Lower lobe of right lung (tissue), 2 donors: ENCODE measurements at places on chromosomes 3 and 15. TPM values are rescaled to one million over a fixed set of nuclear protein-coding genes. Genes with fewer than 3 reads are reported as not detected.

PLSCR4 gene
- 63.5 TPM for total RNA-seq

DNA sequence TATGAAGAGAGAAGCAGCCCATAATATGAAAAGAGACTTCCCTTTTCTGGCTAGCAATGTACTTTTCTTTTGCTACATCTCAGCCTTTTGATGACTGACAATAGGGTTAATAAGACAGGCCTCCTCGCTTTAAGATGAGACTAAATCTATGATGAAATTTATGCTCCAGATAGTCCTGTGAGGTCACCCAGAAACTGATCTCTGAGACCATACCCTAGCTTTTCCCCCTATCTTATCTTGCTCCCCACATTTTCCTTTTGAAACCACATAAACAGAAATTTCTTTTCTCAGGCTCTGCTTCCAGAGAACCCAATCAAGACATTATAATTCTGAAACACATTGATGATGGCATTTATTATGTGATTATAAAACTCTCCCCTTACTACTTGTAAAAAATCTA is 168.8 kb upstream of the CADM2 start:
- H3K4me3 ChIP-seq: no peak overlapping the region
- H3K27me3 ChIP-seq: no peaks in the 10 kb centered on the region
- no peak overlapping the region for H3K27ac ChIP-seq
- no peaks in the 10 kb centered on the region for H3K4me1 ChIP-seq

DNA sequence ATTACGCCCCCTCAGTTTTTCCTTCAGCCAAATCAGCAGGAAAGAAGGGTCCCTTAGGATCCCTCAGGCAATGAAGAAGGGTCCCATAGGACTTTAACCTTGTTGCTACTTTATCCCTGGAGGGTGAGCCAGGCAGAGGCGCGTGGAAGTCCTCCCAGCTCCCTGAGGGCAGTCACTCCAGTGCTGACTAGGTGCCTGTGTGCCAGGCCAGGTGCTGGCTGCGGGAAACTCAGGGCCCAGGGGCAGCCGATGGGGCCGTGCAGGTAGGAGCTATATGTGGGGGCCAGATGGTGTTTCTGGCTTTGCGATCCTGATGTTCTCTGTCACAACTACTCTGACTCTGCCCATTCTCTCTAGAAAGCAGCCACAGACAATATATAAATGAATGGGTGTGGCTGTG is 42.8 kb upstream of the IQSEC1 start:
- no peak overlapping the region for H3K4me3 ChIP-seq
- H3K36me3 ChIP-seq: no peaks in the 10 kb centered on the region
- H3K27me3 ChIP-seq: peaks cover 12% of the 10 kb centered on the region
- peaks cover 10% of the 10 kb centered on the region for H3K4me1 ChIP-seq

DNA sequence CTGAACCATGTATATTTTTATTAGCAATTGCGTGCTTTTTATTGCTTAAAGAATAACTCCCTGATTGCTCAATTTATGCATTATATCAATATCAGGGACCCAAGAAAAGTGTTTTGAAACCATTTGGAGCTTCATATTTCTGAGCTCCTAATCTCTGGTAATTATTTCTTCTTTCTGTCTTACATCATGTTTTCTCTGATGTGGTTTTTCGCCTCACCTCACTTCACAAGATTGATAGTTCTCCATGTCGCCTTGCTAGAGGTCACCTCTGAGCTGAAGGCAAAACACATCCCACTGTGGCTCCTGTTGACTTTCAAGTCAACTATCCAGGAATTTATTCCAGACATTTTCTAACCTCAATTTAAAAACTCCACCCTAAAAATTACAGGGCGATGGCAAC is 837.4 kb downstream of the CADM2 start:
- no peaks in the 10 kb centered on the region for H3K4me1 ChIP-seq
- H3K27ac ChIP-seq: no peak overlapping the region
- H3K4me3 ChIP-seq: no peak overlapping the region
- no peaks in the 10 kb centered on the region for H3K36me3 ChIP-seq

DNA sequence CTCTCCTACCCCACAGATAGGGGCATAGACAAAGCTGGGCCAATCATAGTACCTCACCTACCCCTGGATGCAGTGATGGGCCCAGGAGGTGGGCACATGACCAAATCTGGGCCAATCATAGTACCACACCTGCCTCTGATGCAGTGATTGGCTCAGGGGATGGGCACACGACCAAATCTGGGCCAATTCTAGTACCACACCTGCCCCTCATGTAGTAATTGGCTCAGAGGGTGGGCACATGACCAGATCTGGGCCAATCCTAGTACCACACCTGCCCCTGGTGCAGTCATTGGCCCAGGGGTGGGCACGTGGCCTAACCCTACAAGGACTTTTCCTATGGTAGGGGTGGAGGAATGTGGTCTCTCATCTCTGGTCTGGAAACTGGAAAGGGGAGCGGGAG is 56.9 kb upstream of the MEF2A start:
- no peaks in the 10 kb centered on the region for H3K27me3 ChIP-seq
- H3K27ac ChIP-seq: peak overlapping the region; percentile 56
- H3K4me1 ChIP-seq: peaks cover 79% of the 10 kb centered on the region
- H3K4me3 ChIP-seq: no peak overlapping the region
